Hindlimb muscle (tissue), 1 donor: ENCODE measurements at places on chromosomes 12 and 14. TPM values are rescaled to one million over a fixed set of nuclear protein-coding genes. Genes with fewer than 3 reads are reported as not detected.

HAL gene
- 0.81 TPM for polyA plus RNA-seq

HCAR1 gene
- 0.32 TPM for polyA plus RNA-seq

GRCh38 chr12:128018067-128018466 is 248.9 kb upstream of the TMEM132C start:
- no peak for DNase-seq

DNA sequence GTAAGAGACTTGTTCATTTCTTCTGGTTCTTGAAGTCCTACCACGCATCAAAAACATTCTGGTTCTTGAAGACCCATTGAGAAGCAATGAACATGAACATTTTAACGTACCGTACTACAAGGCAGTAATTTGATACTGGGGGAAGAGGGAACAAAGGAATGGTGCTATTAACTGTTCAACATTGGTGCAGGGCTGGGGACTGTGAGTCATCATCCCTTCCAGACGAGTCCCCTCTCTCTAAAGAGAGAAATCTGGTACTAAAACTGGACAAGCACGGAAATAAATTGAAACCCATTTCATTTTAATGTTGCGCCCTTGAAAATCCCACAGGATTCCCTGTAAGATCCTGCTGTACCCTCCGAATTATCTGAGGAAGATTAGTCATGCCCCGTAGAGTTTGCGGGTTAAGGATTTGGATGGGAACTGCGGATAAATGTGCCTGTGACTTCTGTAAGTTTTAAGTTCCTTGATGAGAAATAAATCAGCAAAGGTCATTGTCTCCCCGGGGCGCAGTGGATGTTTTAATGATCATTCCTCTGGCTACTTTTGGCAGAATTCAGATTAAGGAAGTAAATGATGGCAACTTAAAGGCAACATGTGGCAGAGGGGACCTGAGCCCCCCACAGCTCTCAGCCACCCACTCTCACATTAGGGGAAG is 78.6 kb downstream of the KCNK13 start:
- DNase-seq, result no peak
